Naive thymus-derived CD8-positive, alpha-beta T cell (primary cell): ENCODE measurements at places on chromosomes 1 and 21.
A peak's percentile ranks its signal among the peaks of the same experiment; 100 is the strongest.

- DNase-seq: no peak
Measured at GRCh38 chr1:25194572-25195020, 37.7 kb downstream of the SYF2 start.

- DNase-seq: no peak
Measured at GRCh38 chr1:93977598-93977945, 68.3 kb upstream of the GCLM start.

- DNase-seq: no peak
Measured at GRCh38 chr1:38003261-38004250, 1.8 kb downstream of the FHL3 start.

GRCh38 chr1:59310549-59311250, 13.8 kb downstream of the FGGY start:
- DNase-seq: no peak

DNA sequence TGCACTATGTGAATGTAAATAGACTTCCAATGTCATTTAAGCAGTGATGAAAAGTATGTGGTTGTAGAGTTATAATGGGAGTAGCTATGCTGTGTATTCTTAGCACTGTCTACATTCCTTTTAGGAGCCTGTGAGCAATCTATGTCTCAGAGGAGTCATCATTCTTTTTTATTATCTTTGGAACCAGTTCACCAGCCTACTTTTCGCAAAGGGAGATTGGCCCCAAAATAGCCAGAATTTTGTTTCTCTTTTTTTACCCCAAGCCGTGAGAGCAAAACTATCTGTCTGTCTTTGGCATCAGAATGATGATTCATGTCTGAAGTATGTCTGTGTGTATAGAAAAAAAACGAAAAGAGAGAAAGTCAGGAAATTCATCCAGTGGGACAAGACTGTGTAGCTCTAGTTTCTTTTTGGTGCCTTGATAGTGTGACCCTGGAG, 44.2 kb downstream of the OSBPL9 start:
- DNase-seq: no peak

GRCh38 chr1:36125129-36125991, at the start of gene COL8A2:
COL8A2 (minus strand) TSS chr1:36125222; CDS start chr1:36100242, 24,980 bp downstream.
- no peak for DNase-seq

- DNase-seq: no peak
Measured at GRCh38 chr1:39317111-39317510, 112.6 kb downstream of the MACF1 start.

DNA sequence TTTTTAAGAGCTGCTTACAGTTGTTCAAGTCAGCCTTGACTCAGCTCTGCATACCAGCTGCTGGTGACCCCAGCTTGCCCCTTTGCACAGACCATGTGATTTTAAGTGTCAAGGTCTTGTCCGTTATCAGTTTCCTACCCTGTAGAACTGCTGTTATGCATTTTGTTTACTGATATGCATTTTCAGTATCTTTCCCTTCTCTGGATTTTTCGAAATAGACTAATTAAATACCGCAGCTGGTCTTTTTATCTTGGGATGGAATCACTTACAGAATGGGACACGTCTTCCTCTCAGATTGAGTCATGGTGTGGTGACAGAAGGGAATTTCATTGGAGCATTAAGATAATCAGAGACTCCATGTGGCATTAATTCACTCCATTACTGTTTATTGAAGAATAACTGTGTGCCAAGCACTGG, 145.6 kb downstream of the FMN2 start:
- DNase-seq: no peak

- DNase-seq: no peak
Measured at GRCh38 chr1:71857862-71858261, 424.5 kb downstream of the NEGR1 start.

DNA sequence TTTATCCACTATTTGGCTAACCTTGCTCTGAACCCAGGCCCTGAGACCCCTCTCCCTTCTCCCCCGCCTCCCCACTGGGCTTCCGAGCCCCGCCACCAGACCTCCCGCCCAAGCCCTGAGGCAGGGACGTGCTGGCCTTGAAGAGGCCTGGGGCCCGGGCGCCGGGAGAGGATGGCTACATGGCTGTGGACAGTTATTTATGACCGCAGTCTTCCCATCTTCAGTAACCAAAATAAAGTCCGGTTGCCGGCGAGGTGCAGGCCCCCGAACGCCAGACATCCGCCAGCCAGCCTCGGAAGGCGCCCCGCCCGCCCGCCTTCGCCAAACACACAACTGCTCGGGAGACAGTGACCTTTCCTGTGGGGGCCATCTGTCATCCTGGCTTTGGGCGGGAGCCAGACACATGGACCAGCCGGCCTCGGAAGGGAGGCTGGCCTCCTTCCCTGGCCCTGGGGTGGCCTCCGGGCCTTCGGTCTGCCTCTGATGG, 69.0 kb downstream of the DHRS3 start:
- no peak for DNase-seq

GRCh38 chr1:23611601-23612327, 52.5 kb upstream of the ID3 start:
- no peak for DNase-seq

- DNase-seq: no peak
Measured at GRCh38 chr1:200733907-200734306, 4.8 kb upstream of the CAMSAP2 start.

- DNase-seq: no peak
Measured at GRCh38 chr1:35243691-35244090, 24.8 kb upstream of the ZMYM4 start.

DNA sequence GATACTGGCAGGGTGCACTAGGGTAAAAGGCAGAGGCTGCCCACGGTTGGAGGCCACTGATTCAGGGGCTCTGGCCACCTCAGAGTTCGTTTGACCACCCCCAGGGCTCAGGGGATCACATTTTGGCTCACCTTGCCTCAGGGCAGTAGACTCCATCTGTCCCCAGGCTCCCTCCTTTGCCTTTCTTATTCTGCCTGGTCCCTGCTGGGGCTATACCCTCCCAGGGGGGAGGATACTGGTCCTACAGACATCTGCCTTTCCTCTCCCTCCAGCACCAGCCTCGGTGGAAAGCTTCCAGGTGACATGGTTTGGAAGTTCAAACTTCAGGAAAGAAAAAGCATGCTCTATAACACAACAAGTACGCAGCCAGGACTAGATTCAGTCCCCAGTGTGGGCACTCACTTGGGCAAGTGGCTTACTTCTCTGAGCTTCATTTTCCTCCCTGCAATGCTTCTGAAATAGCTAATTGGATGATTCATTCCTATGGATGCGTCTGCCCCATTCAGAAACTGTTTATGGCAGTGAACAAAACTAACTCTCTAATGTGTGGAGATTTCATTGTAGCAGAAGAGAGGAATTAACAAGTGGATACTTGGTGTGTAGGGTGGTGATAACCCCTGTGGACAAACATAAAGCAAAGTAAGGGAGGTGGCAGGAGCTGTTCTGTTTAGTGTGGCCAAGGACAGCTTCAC, 154.8 kb downstream of the TRABD2B start:
- DNase-seq: no peak

GRCh38 chr21:14482165-14482564, 64.0 kb downstream of the SAMSN1 start:
- peak; percentile 9 for DNase-seq

GRCh38 chr1:235434001-235434400, 66.8 kb downstream of the TBCE start:
- DNase-seq: no peak

DNA sequence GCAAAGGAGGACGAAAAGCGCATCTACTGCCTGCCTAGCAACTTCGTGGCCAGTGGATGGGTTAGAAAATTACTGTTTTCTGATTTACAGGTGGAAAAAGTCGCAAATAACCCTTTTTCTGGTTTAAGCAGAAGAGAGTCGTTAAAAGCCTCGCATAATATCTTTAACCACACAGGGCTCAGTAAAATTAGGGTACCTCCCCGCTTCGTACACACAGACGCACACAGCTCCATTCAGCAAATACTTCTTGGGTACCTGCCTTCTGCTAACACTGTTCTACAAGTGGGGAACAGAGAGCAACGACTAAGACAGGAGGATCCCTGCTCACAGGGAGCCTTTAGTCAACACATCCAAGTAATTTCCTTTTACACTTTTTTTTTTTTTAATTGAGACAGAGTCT, 704 bp downstream of the ALG6 start:
- no peak for DNase-seq

- DNase-seq: no peak
Measured at GRCh38 chr1:208207388-208208131, 36.6 kb downstream of the PLXNA2 start.

GRCh38 chr1:99004861-99005442, at the start of gene PLPPR5:
PLPPR5 (minus strand) TSS chr1:99004861; CDS start chr1:99004671, 190 bp downstream.
- DNase-seq: no peak

- no peak for DNase-seq
Measured at GRCh38 chr1:31725134-31725533, 21.3 kb upstream of the COL16A1 start.

DNA sequence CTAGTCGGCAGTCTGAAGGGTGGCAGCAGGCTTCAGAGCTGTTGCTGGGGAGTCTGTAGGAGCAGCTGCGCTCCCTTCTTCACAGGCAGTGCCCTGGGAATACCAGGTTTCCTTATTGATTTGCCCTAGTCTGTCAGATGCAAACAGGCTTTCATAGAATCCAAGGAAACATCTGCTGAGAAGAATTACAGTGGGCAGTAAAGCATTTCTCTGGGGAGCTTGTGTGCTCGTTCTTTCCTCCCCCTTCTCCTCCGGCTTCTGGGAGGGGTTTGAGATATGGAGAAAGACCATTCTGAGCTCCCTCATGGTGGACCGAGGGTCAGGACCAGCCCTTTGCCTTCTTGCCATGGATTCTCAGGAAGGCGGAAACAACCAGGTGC, 25.4 kb upstream of the PARP1 start:
- DNase-seq: no peak

DNA sequence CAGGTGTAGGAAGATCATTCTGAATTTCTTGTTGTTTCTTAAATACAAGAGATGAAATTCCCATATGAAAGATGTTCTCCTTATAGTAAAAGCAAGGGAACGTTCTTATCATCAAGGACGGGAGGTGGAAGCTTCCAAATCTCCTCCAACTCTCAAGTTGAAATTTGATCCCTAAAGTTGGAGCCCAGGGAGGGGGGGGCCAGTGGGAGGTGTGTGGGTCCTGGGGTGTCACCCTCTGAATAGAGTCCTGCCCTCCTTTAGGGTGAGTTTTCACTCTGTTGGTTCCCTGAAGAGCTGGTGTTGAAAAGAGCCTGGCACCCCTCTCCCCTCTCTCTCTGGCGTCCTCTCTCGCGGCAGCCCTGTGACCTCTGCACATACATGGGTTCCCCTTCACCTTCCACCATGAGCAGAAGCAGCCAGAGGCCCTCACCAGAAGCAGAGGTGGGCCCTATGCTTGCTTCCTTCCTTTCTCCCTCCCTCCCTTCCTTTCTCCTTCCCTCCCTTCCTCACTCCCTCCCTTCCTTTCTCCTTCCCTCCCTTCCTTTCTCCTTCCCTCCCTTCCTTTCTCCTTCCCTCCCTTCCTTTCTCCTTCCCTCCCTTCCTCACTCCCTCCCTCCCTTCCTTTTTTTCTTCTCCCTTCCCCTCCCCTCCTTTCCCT, 10.0 kb upstream of the TRIM17 start:
- no peak for DNase-seq

DNA sequence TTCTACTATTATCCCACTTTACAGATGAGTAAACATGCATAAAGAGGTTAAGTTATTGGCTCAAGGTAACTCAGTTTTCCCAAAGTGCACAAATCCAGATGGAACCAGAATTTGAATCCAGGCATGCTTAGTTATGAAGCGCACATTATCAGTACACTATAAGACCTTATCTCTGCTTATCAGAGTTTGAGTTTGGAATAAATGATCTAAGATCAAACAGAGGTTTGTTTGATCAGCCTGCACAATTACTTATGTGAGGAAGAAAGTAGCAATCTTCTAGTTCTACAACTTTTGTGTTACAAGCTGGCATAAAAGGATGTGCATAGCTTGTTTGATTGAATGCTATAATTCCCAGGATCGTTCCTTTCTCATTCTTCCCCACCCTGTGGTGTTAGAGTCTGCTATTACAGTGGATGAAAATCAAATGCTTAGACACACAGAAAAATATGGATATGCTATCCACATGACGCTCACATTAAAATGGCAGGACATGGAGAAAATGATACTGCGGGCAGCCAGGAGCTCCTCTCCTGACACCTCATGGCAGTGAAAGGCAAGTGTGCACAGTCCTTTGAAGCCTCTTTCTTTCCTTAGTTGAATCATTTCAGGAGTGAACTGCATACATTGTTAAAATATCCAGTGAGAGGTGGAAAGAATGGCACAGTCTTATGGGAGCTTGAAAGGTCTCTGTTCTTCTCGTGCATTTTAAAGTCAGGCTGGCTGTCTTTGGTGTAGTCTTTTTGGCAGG, 23.9 kb upstream of the PBX1 start:
- no peak for DNase-seq

DNA sequence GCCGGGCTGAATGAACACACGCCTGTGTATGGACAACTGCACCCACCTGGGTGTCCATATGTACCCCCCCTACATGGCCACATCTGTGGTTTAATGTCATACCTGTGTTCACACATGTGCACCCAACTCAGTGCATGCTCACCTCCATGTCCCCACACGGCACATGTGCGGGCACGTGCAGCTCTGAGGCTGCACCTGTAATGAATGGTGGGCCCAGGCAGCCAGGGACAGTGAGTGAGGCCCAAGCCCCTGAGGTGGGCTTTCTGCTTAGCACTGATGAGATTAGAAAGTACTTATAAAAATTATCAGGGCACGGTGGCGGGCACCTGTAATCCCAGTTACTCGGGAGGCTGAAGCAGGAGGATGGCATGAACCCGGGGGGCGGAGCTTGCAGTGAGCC, 42.5 kb upstream of the CSF3R start:
- DNase-seq: no peak

DNA sequence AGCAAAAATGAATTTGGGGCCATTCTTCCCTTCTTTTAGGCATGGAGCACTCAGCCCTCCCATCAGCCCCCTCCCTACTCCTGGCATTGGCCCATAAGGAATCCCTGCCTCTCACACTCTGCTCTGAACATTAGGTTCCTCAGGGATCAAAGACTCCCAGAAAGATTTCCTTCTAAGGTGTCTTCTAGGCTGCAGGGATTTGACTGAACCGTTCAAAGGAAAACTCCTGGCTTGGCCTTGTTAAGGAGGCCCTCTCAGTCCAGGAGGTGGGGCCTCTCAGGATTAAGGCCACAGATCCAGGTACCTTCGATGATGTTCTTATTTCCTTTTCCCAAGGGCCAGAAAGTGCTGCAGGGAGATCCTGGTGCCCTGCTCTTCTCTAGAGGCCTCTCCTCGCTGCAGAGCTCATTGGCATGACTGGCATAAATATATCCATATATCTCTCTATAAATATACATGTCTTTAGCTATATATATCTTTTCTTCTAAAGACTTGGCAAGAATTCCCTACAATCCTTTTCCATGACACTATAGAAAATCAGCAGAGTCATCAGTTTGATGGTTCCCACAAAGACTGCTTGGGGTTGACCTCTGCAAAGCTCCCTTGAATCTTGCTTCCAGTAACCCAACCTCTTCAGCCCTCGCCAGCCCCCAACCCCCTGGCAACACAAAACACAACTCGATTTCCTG, 59.1 kb downstream of the PLXNA2 start:
- no peak for DNase-seq

DNA sequence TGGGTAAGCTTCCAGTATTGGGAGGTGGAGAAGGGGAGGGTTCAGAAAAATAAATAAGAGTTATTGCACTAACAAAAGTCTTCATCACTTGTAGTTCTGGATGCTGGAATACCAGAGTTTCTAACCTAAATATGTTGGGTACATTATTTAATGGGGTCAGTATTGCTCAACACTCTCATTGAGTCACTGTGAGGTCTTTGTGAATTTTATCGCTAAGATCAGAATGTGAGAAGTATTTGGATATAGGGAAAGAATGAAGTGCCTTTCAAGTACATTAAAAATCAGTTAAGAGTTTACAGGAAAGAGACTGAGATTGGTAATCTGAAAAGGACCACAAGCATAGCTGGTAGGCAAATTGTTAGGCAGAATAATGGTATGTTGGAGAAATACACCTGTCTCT, 8.8 kb downstream of the SNRPE start:
- no peak for DNase-seq

GRCh38 chr1:6183520-6183989, 3.4 kb upstream of the CHD5 start:
- DNase-seq: no peak
